ENCODE measurements at places on chromosomes 16 and 17.

- DNase-seq, result no peak
Measured at GRCh38 chr17:4951486-4951885, 567 bp downstream of the ENO3 start.

- DNase-seq, result no peak
Measured at GRCh38 chr17:49616601-49617131, 41.0 kb downstream of the NXPH3 start.

GRCh38 chr16:81539009-81539758 is 94.6 kb downstream of the CMIP start:
- no peak for DNase-seq

GRCh38 chr17:82388223-82388921 is 16.8 kb downstream of the UTS2R start:
- no peak for DNase-seq

DNA sequence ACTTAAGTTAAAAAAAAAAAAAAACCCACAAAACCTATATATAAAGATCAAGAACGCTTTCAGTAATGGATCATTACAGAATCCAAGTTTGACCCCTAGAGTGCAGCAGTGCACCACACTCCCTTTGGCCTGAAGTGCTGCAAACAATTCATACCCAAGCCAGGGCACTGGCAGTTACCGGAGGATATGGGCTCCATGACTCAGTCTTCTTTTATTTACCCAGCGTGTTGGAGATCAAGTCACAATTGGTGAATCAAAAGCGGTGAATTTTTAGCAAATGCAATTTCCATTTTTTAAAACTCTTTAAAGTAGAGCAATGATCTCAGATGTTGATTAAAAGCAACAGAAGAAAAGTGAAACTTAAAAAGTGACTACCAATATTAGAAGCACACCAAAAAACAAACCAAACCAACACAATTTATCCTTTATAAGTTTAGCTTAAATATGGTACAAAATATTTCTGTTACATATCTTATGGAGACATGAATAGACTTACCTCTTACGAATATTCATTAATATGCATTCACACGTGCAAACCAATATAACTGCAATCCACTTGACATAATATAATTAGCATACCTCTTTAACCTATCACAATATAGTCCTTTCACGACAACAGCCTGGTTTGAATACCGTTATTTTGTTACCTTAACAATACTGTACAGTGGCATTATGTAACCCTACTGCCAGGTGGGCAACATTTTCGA is 46.3 kb downstream of the ZNF652 start:
- peak; percentile 65 for DNase-seq

DNA sequence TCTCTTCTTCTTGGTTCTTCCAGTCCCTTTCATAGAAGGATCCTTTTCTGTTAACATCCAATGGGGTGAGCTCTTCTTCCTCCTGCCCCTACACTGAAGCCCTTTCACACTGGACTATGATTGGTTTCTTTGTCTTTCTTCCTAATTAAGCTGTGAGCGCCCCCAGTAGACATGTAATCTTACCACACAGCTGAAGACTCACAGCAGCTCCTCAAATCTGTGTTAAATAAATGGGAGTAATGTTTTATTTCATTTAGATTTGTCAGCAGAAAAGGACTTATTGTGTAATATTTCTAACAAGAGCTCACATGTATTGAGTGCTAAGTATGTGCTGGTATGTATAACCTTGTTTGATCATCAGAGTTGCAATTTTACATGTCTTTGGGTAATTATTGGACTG is 55.7 kb downstream of the TOX3 start:
- no peak for DNase-seq

DNA sequence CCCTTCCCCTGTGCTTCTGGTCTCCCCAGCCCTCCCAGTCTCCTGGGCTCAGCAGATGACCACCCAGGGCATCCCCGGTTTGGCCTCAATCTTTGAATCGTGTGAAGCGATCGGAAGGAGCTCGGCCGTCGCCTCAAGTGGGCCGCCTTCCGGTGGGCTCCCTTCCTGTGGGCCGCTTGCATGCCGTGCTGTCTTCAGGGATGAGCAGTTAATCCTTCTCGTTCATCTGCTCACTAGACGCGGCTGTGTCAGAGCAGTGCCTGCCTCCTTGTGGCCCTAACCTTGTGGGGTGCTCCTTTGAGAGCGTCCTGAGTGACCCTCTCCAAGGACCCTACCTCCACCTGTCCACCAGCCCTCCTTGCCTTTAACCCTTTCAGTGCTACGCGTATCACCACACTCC is 40.4 kb downstream of the BAIAP2 start:
- no peak for DNase-seq

DNA sequence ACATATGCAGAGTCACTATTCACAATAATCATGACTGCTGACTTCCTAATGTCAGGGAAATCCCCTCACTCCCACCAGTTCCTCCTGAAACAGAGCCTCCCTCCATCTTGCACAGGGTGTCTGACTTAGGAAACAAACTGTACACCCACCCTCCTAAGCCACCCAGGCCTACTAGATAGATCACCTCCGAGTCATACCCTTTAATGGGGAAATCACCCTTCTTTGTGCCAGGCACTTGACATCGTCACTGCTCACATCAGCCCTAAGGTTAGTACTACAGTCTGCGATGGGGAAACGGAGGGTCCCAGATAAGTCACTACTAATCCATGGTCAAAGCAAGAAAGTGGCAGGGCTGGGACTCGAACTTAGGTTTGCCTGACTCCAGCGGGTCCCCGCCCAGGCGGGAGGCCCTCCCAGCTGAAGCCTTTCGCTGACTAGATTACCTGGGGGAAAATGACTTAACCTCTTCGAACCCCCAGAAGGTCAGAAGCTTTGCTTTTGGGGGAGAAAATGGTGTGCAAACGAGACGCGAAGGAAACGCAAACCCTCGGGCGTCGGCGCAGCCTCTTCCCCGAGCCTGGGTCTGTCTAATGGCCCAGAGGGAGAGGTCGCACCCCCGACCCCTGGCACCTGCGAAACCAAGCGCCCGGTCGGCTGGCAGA is 3.4 kb upstream of the MLLT6 start:
- no peak for DNase-seq

DNA sequence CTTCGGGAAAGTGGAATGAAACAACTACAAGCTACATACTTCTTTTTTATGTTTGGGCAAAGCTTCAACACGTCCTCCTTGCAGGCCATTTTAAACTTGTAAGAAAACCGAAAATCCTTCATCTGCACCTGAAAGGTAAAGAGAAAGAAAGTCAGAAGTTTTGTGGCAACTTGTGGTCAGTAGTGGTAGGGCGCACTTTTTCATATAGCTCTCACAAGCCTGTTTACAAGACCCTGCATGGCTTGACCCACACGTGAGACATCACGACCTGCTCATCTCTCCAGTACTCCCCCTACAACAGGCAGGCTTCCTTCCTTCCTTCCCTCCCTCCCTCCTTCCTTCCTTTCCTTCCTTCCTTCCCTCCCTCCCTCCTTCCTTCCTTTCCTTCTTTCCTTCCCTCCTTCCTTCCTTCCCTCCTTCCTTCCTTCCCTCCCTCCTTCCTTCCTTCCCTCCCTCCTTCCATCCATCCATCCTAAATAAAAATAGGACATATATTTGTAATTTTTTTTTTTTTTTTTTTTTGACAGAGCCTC is 48.7 kb upstream of the CLEC18B start:
- DNase-seq, result no peak

DNA sequence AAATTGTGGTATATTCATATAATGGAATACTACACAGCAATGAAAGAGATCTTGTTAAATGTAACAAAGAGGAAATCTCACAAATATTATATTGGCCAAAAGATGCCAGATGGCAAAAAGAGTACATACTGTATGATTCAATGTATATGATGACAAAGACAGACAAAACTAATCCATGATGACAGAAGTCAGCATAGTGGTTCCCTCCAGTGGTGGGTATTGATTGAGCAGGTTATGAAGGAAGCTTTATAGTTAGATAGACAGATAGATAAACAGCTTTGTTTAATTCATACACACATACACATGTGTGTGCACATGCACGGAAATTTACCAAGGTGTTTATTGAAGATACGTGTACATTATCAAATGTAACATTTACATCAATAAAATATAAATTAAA is 74.4 kb upstream of the SMIM36 start:
- no peak for DNase-seq

DNA sequence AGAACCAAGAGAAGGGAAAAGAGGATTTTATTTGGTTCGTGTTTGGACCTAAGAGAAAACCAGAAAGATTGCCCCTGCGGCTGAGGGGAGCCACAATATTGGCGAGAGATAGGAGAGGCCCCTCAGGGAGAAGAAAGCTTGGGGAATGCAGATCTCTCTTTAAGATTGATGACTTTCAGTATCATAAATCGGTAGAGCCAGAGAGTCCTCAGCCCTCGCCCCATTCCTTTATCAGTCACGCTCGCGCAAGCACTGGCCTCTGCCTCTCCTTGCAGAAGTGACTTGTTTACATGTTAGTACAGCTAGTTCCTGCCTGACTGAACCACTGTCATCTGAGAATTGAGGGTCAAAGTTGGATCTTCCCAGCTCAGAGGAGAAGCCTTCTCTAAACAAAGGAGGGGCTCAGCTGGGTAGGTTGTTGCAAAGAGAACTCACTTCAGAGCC is 21.5 kb upstream of the KRT19 start:
- no peak for DNase-seq

- DNase-seq, result no peak
Measured at GRCh38 chr17:64420143-64420670, 28.7 kb upstream of the MILR1 start.

GRCh38 chr17:41530062-41531048 is 2.2 kb upstream of the KRT19 start:
- DNase-seq, result no peak

DNA sequence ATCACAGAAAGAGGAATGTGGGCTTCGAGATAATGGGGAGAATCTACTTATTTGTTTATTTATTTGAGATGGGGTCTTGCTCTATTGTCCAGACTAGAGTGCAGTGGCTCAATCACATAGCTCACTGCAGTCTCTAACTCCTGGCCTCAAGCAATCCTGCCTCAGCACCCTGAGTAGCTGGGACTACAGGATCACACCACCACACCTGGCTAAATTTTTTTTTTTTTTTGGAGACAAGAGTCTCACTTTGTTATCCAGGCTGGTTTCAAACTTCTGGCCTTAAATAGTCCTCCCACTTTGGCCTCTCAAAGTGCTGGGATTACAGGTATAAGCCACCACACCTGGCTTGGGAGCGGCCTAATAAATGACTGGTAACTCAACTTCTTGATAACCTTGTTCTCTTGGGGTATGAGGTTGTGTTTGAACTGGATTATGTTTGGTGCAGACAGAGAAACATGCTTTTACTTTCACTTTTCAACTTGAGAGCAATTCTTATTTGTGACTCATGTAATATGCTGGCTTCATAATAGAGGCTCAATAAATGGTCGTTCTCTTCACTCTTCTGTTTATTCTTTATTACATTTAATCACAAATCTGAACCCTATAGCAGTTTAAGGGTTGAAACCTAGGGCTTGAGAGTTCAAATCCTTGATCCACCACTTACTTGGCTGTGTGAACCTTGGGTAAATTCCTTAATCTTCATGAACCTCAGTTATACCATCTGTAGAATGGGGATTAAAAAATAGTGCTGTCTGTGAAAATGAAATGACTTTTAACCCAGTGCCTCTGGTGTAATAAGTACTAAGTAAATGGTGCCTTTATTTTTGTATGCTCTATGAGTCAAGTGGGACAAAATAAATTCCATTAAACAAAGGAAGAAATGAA is 129.1 kb upstream of the HS3ST2 start:
- no peak for DNase-seq

DNA sequence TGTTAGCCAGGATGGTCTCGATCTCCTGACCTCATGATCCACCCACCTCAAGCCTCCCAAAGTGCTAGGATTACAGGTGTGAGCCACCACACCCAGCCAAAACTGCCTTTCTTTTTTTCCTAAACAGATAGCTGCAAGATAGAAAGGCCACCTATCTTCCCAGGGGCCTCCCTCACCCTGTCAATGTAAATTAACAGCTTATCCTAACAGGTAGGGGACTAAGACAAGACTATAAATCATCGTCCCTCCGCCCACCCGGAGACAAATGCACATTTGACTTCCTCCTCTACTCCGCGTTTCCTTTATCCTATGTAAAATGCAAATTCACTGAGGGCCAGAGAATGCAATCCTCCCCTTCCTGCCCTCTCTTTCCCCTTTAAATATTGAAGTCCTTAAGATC is 71.4 kb downstream of the MARF1 start:
- no peak for DNase-seq

DNA sequence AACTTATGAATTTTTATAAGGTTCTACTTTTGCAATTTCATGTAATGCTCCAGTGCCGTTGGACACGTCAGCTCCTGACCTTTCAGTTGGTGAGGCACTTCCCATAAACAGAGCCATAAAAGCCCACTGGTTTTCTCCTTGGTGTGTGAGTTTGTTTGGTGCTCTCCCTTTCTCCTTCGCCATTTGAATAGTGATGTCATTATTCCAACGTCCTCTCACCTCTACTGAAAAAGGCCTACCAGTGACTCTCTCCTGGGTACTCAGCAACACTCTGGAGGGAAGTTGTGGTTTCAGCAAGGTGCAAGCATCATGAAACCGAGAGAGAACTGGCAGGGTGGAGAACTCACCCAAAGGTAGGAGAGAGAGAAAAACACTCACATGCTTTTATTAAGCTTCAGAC is 29.6 kb upstream of the HNF1B start:
- no peak for DNase-seq

All from stimulated activated CD8-positive, alpha-beta memory T cell treated with anti-CD3 and anti-CD28 coated beads, Interleukin-12 subunit alpha, Interleukin-12 subunit beta, amount 100 ng/mL, for 1 hour (primary cell).